ENCODE measurements at places on chromosomes 1 and 21.

DNA sequence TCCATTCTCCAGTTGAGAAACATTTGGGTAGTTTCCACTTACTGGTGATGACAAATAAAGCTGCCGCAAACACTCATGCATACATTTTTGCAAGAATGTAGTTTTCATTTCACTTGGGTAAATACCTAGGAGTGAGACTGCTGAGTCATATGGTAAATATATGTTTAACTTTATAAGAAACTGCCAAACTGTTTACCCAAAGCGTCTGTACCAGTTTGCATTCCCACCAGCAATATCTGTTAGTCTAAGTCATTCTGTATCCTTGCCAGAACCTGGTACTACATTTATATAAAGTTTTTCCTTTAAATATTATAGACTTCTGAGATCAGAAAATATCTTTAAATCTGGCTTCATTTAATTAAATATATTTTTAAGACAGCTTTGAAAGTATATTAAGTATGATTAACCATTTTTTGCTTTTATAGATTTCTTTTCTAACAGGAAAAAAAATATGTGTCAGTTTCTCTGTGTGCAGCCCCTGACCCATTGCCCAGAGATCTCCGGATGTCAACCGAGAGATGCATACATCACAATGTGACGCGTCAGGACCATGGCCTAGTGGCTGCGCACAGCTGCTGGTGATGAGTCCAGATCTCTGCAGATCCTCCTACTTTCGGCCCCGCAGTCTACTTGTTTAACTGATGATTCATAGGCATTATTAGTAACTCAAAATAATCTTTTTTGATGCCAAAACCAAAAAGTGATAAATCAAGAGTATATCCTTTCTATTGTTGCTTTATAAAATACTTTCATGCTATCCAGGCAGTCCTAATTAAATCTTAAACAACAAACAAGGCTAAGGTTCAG lies 227.1 kb upstream of the MAP1LC3C start:
- no peaks in the 10 kb centered on the region for H3K27me3 ChIP-seq
- no peak overlapping the region for H3K4me3 ChIP-seq
- H3K27ac ChIP-seq = no peak overlapping the region
- H3K4me1 ChIP-seq = no peaks in the 10 kb centered on the region
- DNase-seq = no peak
- no peaks in the 10 kb centered on the region for H3K36me3 ChIP-seq

GRCh38 chr1:117574161-117574835 lies 31.6 kb upstream of the TENT5C start:
- no peak overlapping the region for H3K27ac ChIP-seq
- no peak for DNase-seq
- no peaks in the 10 kb centered on the region for H3K27me3 ChIP-seq
- no peaks in the 10 kb centered on the region for H3K4me1 ChIP-seq
- H3K36me3 ChIP-seq = no peaks in the 10 kb centered on the region
- H3K4me3 ChIP-seq = no peak overlapping the region

DNA sequence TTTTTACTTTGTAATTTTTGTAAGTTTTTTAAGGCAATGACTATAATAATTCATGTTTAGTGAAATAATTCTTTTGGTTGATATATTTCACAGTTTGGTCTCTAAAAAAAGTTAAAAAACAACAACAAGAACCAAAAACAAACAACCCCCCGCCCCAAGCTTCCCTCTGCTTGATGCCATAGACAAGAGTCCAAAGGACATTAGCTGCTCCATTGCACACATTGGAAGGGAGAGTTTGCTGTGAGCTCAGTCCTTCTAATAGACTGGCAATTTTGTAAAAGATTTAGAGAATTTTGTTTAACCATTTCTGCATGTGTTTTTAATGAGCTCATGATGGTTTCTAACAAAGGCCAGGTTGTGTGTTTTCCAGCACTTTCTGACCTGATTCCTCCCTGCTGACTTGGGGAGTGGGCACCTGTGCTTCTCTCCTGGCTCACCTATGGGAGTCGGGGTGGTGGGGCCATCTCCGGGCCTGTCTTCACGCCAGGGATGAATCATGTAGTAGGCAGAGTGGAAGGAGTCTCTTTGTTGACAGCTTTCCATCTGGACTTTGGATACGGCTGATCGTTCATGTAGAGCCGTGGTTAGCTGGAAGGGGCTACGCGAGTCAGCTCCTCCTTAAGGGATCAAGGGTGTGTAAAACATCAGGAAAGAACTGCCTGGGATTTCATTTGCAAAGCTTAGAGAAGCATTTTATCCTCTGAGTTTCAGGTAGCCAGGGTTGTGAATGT lies 14.1 kb downstream of the ZBTB18 start:
- no peaks in the 10 kb centered on the region for H3K27me3 ChIP-seq
- no peaks in the 10 kb centered on the region for H3K4me1 ChIP-seq
- no peak for DNase-seq

GRCh38 chr1:61636376-61636775 lies 88.6 kb downstream of the TM2D1 start:
- H3K36me3 ChIP-seq = no peaks in the 10 kb centered on the region
- no peak for DNase-seq
- no peak overlapping the region for H3K27ac ChIP-seq
- H3K4me3 ChIP-seq = no peak overlapping the region
- no peaks in the 10 kb centered on the region for H3K4me1 ChIP-seq

DNA sequence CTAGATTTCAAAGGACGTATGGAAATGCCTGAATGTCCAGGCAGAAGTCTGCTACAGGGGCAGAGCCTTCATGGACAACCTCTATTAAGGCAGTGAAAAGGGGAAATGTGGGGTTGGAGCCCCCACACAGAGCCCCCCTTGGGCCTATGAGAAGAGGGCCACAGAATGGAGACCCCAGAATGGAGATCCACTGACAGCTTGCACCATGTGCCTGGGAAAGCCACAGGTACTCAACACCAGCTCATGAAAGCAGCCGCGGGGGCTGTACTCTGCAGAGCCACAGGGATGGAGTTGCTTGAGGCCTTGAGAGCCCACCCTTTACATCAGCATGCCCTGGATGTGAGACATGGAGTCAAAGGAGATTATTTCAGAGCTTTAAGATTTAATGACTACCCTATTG lies 108.7 kb downstream of the DMRTB1 start:
- DNase-seq = no peak
- no peak overlapping the region for H3K4me3 ChIP-seq
- H3K27me3 ChIP-seq = peaks cover 40% of the 10 kb centered on the region

DNA sequence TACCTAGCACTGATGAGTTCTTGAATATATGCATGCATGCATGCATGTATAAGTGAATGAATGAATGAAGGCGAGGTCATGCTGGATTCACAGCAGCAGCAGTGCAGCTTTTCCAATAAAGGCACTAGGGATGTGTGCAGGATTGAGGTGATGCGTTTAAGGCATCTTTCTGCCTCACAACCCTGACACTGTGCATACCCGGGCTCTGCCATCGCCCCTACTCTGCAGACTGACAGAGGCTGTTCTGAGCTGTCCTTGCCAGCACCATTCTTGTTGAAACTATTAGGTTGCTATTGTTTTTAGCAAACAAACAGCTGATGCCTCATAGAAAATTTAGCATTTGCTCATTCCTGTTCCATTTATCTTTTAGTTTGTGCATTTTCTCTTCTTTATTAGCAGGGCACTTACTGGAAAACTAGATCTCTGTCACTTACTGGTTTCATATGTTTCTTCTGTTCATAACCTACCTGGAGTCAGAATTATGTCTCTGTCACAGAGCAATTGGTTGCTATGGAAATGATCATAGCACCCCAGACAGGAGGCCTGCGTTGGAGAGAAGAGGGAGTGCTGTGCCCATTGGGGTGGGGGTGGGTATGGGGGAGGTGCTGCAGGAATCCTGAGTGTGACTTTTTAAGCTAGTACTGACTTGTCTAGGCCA lies 79.0 kb downstream of the CD58 start:
- H3K4me1 ChIP-seq = no peaks in the 10 kb centered on the region
- no peaks in the 10 kb centered on the region for H3K27me3 ChIP-seq
- no peak for DNase-seq

DNA sequence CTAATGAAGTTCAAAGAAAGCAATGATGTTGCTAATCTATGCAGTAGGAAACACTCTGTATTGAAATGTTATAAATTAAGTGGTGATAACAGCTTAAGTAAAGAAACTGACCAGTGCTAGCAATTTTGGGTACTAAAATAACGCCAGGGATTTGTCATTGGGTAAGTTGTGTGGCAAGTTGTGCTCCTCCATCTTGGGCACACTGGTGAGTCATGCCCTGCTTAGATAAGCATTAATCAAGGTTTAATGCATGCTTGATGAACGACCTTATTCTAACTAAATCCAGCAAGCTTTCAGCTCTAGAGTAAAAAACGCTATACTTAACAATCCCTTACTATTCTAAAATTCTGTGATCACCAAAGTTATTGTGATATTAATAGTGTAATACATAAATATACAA lies 25.2 kb downstream of the VAMP4 start:
- no peak for DNase-seq
- H3K4me3 ChIP-seq = no peak overlapping the region
- no peaks in the 10 kb centered on the region for H3K4me1 ChIP-seq
- H3K36me3 ChIP-seq = peaks cover 17% of the 10 kb centered on the region

GRCh38 chr1:231618609-231619256 lies 7.9 kb upstream of the DISC1 start:
- H3K4me1 ChIP-seq = peaks cover 5% of the 10 kb centered on the region
- H3K36me3 ChIP-seq = no peaks in the 10 kb centered on the region

DNA sequence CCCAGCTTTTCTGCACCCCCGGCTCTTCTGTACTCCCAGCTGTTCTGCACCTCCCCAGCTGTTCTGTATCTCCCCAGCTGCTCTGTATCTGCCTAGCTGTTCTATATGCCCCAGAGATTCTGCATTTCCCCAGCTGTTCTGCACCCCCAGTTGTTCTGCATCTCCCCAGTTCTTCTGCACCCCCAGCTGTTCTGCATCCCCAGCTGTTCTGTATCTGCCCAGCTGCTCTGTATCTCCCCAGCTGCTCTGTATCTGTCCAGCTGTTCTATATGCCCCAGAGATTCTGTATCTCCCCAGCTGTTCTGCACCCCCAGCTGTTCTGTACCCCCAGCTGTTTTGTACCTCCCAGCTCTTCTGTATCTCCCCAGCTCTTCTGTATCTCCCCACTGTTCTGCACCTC lies 41.1 kb downstream of the UMODL1 start:
- no peak for DNase-seq
- H3K4me3 ChIP-seq = no peak overlapping the region
- H3K4me1 ChIP-seq = peaks cover 35% of the 10 kb centered on the region
- H3K36me3 ChIP-seq = no peaks in the 10 kb centered on the region
- H3K27ac ChIP-seq = no peak overlapping the region

DNA sequence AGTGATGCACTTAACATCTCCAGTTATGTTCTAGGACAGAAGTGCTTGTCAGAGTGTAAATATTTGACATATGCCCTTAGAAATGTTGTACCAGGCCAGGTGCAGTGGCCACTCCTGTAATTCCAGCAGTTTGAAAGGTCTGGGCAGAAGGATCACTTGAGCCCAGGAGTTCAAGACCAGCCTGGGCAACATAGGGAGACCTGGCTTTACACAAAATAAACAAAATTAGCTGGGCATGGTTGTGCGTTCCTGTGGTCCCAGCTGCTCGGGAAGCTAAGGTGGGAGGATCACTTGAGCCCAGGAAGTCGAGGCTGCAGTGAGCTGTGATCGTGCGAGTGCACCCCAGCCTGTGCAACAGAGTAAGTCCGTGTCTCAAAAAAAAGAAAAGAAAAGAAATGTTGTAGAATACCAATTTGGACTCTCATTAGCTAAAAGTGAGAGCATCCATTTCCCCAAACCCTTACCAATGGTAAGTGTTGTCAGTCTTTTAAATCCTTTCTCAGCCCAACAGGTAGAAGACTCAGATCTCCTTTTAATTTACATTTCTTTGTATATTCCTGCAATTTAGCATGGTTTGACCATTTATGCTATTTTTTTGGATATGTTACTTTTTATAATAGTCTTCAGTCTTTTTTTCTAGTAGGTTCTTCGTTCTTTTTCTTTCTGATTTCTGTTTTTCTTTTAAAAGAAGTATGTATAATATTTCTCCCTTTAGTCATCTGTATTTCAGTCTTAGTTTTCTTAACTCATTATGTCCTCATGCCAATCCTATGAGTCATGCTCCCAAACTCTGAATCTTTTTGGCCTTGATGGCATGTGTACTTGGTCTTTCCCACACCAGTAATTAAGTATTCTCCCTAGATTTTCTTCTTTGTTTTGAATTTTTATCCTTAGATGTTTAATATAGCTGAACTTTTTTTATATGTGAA lies 74.4 kb downstream of the CAMTA1 start:
- DNase-seq = no peak
- no peak overlapping the region for H3K27ac ChIP-seq
- no peaks in the 10 kb centered on the region for H3K27me3 ChIP-seq
- no peaks in the 10 kb centered on the region for H3K4me1 ChIP-seq
- H3K4me3 ChIP-seq = no peak overlapping the region

DNA sequence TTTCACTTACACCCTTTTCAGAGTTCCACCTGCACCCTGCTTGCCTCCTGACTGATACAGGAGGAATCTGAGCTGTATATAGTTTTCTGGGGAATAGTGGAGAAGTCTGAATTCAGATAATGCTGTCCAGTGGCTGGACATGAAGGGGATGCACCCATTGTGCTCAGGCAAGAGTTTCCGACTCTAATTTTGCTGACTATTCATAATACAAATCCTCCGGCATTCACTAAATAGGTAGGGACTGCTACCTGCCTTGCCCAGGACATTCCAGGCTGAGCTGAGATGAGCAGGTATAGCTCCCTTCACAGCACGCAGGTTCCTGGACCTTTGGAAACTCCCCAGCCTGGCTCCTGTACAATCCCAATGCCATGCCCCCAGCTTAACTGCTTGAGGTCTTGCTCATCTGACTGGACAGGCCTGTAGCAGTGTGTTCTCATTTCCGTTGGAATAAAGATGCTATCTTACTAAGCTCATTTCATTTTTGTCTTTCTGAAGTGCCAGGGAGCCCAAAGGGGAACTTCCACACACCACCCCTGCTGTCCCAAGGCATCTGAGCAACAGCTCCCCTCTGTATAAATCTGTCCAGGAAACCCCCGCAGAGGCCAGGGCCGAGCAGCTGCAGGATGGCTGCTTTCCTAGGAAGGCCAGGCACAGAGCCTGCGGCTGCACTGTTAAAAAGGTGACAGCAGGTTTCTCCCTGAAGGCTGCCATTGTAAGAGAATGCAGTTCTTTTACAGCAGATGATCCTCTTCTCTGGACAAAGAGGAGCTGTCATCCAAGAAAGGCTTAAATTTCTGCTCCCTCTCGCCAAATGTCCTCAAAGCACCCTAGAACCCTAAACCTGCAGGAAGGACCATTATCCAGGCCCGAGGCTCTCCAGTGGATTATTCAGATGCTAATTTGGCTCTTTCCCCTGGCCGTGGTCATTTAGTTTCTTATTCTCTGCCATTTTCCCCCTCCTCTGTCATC lies 21.7 kb upstream of the VASH2 start:
- no peak overlapping the region for H3K27ac ChIP-seq
- H3K4me3 ChIP-seq = no peak overlapping the region
- DNase-seq = no peak
- no peaks in the 10 kb centered on the region for H3K36me3 ChIP-seq
- no peaks in the 10 kb centered on the region for H3K4me1 ChIP-seq
- H3K27me3 ChIP-seq = no peaks in the 10 kb centered on the region
